ENCODE measurements at places on chromosomes 11 and 22. TPM values are rescaled to one million over a fixed set of nuclear protein-coding genes. Genes with fewer than 3 reads are reported as not detected.

GRCh38 chr22:17479135-17479534 is 84.2 kb upstream of the SLC25A18 start:
- no peak for DNase-seq
- H3K4me1 ChIP-seq, result peaks cover 37% of the 10 kb centered on the region
- H3K4me3 ChIP-seq, result no peak overlapping the region
- H3K36me3 ChIP-seq, result peaks cover 10% of the 10 kb centered on the region
- peak overlapping the region; percentile 11 for H3K27ac ChIP-seq

DNA sequence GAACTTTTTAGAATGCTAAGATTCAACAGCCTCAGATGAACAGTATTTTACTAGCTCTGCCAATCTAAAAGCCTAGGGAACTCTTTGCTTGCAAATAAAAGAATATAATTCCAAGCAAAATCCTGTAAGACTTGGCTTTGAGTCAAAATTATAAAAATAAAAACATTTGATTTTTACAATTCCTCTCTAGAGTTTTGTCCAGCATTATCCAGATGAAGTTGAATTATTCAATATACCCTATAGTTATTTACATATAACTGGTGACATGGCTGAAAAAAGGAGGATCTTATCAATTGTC is 378.3 kb downstream of the ETS1 start:
- no peaks in the 10 kb centered on the region for H3K27me3 ChIP-seq
- DNase-seq, result no peak
- no peaks in the 10 kb centered on the region for H3K36me3 ChIP-seq

DNA sequence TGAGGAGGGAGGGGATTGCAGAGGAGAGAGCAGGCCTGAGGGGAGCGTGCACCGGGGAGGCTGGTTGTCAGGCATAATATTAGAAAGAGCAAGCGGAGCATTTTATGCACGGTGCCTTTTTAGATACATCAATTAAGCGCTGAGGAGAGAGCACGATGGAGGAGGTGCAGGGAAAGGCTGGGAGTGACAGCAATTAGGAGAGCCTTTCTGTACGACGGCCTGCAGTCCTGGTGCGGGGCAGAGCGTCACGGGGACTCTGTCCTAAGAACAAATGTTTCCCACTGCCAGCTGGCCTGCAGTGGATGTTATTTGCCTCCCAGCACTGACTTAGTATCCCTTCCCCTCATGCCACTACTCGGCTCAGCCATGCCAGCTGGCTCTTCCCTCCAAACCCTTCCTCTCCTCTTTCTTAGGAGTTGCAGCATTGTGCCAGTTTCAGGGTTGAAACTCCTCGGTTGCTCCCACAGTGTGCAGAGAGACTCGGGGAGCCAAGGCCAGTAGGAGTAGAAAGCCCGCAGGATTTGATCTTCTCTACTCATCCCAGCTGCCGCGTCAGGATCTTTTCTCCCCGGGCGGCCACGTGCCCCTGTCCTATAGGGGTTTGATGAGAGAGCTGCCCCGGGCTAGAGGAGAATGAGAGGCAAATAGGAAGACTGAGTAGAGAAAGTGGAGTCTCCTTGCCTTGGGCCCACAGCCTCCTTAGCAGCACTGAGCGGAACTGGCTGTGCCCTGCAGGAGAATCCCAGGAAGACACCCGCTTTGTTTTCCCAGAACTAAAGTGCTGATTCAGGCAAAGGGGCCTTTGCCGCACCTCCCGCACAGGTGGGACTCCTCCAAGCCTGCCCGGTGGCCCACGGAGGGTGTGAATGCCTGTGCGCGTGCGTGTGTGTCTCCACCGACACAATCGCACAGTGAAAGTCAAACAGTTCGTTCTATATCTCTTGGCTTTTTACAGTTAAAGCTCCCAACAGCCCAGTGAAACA is 875.3 kb downstream of the NTM start:
- no peak for DNase-seq
- no peak overlapping the region for H3K27ac ChIP-seq
- H3K4me1 ChIP-seq, result peaks cover 7% of the 10 kb centered on the region
- H3K27me3 ChIP-seq, result peaks cover 38% of the 10 kb centered on the region
- H3K36me3 ChIP-seq, result peaks cover 2% of the 10 kb centered on the region

DNA sequence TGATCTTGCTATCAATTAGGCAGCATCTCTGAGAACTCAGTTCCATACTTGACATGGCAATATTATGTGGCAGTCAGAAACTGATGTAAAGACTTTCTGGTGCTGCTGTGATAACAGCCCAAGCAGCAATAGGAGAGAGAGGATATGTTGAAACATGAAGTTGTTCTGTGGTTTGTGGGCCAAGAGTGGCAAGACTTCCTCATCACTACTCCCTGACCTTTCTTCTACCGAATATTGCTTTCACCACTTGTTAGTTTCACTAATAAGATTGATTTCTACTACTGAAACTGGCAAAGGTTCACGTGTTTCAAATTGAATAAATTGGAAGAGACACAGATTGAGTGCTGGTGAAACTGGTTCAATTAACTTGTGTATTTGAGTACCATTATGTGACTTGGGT is 852.6 kb upstream of the RAG2 start:
- peaks cover 33% of the 10 kb centered on the region for H3K4me1 ChIP-seq
- no peak overlapping the region for H3K27ac ChIP-seq
- H3K4me3 ChIP-seq, result no peak overlapping the region
- no peak for DNase-seq
- H3K27me3 ChIP-seq, result no peaks in the 10 kb centered on the region

DNA sequence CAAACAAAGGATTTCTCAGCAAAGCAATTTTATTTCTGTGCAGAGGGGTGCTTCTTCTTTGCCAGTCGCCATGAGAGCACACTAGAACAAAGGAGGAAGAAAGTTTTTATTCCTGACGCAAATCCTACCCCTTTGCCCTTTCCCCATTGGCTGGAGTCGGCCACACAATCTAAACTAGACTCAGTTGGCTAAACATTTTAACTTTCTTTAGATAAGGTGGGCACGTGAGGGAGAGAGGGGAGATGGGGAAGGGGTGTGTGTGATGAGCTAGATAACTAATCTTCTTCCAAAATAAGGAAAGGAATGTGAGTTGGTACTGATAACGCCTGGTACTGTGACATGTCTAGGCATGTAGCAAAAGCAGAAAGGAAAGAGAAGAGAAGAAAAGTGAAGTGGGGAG is 626 bp downstream of the TRIM22 start:
- H3K27ac ChIP-seq, result no peak overlapping the region
- no peak for DNase-seq
- no peaks in the 10 kb centered on the region for H3K36me3 ChIP-seq
- H3K27me3 ChIP-seq, result no peaks in the 10 kb centered on the region
- H3K4me1 ChIP-seq, result peaks cover 5% of the 10 kb centered on the region
- H3K4me3 ChIP-seq, result no peak overlapping the region

- peak overlapping the region; percentile 56 for H3K27ac ChIP-seq
- peaks cover 4% of the 10 kb centered on the region for H3K4me1 ChIP-seq
- H3K36me3 ChIP-seq, result no peaks in the 10 kb centered on the region
These were observed 157.0 kb upstream of the TIMP3 start for GRCh38 chr22:32644252-32645100.

DNA sequence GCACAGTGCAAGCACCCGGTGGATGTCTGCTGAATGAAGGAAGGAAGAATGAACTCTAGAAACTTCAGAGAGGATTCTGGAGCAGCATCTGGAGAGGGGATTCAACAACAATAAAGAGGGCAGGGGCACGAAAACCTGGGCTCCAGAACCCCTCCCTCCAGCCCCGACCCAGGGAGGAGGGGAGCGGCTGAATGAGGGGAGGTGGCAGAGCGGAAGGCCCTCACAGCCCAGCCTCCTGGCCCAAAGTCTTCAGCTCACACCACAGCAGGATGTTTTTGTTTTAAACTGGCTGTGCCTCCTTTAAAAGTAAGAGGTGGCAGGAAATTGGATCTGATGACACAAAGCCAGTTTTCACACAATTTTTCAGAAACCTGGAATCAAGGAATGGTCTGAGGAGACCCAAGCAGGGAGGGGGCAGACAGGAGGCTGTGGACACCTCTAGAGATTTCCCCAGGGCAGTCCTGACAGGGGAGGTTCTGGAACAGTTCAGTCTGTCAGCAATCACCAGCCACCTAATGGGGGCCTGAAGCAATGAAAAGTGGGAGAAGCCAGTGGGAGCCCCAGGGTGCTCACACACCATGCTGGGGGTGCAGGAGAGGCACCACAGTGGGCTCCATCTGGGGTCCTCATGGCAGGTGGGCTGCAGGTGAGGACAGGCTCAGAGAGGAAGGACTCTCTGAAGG is 44.4 kb upstream of the TCF20 start:
- H3K27me3 ChIP-seq, result peaks cover 21% of the 10 kb centered on the region
- no peaks in the 10 kb centered on the region for H3K36me3 ChIP-seq
- no peak overlapping the region for H3K27ac ChIP-seq

DNA sequence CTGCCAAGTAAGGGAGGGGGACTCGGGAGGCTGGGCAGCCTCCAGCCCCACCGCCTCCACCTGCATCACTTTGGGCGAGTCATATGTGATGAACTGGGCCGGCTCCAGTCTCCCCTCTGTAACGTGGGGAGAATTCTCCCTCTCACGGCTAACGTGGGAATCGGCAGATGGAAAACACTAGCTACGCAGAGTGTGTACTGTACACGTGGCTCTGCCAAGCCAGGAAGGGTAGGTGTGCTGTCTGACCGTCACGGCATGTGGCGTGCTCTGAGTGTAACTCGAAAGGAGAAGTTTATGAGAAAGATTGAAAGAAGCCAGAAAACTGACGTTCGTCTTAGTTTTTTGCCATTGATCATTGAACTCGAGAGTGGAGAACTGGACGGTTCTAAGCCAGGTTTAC is 13.7 kb downstream of the TRMU start:
- no peak overlapping the region for H3K4me3 ChIP-seq
- no peaks in the 10 kb centered on the region for H3K4me1 ChIP-seq
- no peak for DNase-seq
- no peak overlapping the region for H3K27ac ChIP-seq

The PVALB gene
- total RNA-seq, result not detected

DNA sequence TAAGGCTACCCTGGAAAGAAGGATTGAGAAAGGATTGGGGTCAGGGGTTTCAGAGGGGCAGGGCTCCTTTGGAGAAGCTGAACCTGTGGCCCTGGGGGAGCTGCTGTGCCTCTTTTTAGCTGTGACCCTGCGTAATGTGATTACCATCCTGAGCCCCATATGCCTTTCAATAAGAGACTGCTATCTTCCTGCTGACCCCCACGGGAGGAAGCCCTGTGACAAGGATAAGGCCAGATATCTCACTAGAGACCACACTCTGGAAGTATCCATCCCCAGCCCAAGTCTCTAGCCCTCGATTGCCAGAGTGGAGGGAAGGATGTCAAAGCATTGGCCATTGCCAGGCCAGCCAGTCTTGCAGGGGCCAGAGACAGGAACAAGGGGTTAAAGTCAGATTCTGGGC is 4.8 kb upstream of the SLC39A13 start:
- H3K27me3 ChIP-seq, result no peaks in the 10 kb centered on the region
- H3K4me3 ChIP-seq, result no peak overlapping the region
- no peaks in the 10 kb centered on the region for H3K36me3 ChIP-seq
- no peak overlapping the region for H3K27ac ChIP-seq
- peaks cover 12% of the 10 kb centered on the region for H3K4me1 ChIP-seq

DNA sequence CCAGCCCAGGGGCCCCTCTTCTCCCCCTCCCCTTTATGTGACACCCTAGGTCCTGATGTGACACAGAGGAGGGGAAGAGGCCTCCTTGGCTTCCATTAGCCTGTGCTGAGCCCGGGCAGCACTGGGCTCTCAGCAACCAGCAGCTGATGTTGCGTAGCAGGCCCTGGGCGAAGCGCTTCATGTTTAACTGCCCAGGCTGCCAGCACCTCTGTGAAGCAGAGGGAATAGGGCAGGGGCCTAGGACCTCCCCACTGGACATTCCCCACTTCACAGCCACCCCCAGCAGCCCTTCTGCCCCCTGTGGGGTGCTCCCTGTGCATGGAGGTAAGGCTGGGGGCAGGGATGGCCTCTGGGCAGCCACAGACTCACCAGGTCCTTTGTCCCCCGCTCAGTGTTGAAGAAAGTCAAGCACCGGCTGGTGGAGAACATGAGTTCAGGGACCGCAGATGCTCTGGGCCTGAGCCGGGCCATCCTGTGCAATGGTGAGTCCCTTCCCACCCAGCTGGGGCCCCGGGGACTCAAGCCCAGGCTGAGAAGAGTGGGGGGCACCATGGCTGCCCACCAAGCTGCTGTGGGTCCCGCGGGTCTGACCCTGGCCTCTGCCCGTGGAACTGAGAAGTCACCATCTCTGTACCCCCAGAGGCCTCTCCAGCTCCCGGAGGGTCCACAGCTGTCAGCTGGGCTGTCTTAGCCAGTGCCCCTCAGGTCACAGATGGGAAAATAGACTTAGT is 11.6 kb downstream of the PICK1 start:
- H3K27me3 ChIP-seq, result no peaks in the 10 kb centered on the region
- no peak overlapping the region for H3K27ac ChIP-seq
- peaks cover 14% of the 10 kb centered on the region for H3K36me3 ChIP-seq
- DNase-seq, result no peak
- H3K4me3 ChIP-seq, result no peak overlapping the region

The MFRP gene
- total RNA-seq, result not detected

- no peaks in the 10 kb centered on the region for H3K27me3 ChIP-seq
- H3K36me3 ChIP-seq, result no peaks in the 10 kb centered on the region
- DNase-seq, result no peak
- no peak overlapping the region for H3K4me3 ChIP-seq
These were observed 16.7 kb upstream of the CARD18 start for GRCh38 chr11:105156231-105156630.

DNA sequence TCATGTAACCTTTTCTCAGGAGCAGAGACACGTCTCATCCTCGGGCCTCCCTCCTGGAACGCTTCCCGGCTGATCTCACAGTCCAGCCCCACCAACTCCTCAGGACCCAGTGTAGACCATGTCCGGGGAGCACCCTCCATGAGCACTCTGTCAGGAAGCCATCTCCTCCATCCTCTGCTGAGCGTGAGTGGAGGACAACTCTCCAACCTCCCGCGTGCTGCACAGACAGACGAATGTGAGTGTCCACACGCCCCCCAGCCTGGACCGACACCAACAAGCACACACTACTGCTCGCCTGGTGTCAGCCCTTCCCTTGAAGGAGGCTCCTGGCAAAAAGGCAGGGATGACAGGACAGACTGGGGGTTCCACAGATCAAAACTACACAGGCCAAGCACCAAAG is 86.6 kb downstream of the SHANK2 start:
- H3K4me1 ChIP-seq, result peaks cover 10% of the 10 kb centered on the region
- no peak overlapping the region for H3K4me3 ChIP-seq
- no peak for DNase-seq
- peaks cover 20% of the 10 kb centered on the region for H3K36me3 ChIP-seq
- H3K27ac ChIP-seq, result peak overlapping the region; percentile 41
- no peaks in the 10 kb centered on the region for H3K27me3 ChIP-seq

- no peak for DNase-seq
- H3K4me3 ChIP-seq, result no peak overlapping the region
- H3K4me1 ChIP-seq, result peaks cover 13% of the 10 kb centered on the region
- H3K36me3 ChIP-seq, result peaks cover 7% of the 10 kb centered on the region
- no peak overlapping the region for H3K27ac ChIP-seq
These were observed 27.6 kb downstream of the ZNF280B start for GRCh38 chr22:22480940-22481339.

The FGF19 gene
- not detected for total RNA-seq

- no peak overlapping the region for H3K27ac ChIP-seq
- peaks cover 51% of the 10 kb centered on the region for H3K27me3 ChIP-seq
- no peaks in the 10 kb centered on the region for H3K4me1 ChIP-seq
- H3K4me3 ChIP-seq, result no peak overlapping the region
- no peaks in the 10 kb centered on the region for H3K36me3 ChIP-seq
These were observed 8.7 kb downstream of the RASD2 start for GRCh38 chr22:35549328-35549727.

- H3K36me3 ChIP-seq, result peaks cover 2% of the 10 kb centered on the region
- peaks cover 8% of the 10 kb centered on the region for H3K4me1 ChIP-seq
- DNase-seq, result no peak
- peaks cover 31% of the 10 kb centered on the region for H3K27me3 ChIP-seq
These were observed 2.8 kb upstream of the PHLDA2 start for GRCh38 chr11:2931771-2932738.

All from progenitor cell of endocrine pancreas (in vitro differentiated cells).